ENCODE measurements at places on chromosomes 7 and 10. TPM values are rescaled to one million over a fixed set of nuclear protein-coding genes. Genes with fewer than 3 reads are reported as not detected.
A peak's percentile ranks its signal among the peaks of the same experiment; 100 is the strongest.

DNA sequence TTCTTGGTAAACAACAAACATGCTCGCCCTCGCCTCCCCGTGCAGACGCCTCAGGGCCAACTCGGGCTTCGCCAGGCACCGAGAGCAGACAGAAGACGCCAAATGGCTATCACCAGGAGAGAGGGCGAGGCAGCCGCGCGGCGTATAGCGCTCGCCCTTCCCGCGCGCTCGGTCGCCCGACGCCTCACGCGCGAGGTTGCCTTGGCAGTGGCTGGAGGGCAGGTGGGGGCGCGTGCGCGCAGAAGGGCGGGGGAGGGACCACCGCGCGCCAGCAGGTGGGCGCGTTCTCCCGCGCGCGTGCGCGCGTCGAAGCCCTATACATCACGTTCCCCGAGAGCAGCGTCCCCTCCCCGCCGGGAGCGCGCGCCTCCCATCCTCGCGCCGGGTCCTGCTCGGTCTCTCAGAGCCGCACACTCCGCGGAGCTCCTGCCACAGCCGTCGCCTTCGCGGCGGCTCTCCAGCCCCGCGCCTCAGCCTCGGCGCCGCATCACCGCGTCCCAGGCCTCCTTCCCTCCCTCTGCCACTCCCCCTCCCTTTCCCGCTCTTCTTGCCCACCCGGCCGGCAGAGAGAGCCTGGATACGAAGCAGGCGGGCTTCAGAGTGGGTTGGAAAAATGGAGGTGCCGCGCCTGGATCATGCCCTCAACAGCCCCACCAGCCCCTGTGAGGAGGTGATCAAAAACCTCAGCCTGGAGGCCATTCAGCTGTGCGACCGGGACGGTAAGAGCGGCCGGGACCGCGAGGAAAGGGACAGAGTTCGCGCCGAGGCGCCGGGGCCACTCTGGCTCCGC, at the start of gene PHYHIPL:
PHYHIPL (plus strand) TSS at position 403 of the 790 bp plus-strand sequence; CDS start at position 614, 211 bp downstream.
- DNase-seq: peak; percentile 2

GRCh38 chr10:118543714-118544400, 51.6 kb downstream of the PRLHR start:
- peak; percentile 67 for DNase-seq

The GFRA1 gene
- not detected for total RNA-seq

The CUL1 gene
- total RNA-seq: 61.2 TPM

The EIF3A gene
- total RNA-seq: 131 TPM

All from activated CD8-positive, alpha-beta T cell treated with anti-CD3 and anti-CD28 coated beads for 36 hours (primary cell).